ENCODE measurements at places on chromosomes 13 and 19.

GRCh38 chr19:41801792-41802211 lies 5.4 kb downstream of the CEACAM3 start:
- no peak for DNase-seq

GRCh38 chr19:43688059-43688701 lies 18.2 kb upstream of the PLAUR start:
- no peak for DNase-seq

GRCh38 chr19:6971366-6971765 lies 49.9 kb downstream of the MBD3L2B start:
- DNase-seq = no peak

DNA sequence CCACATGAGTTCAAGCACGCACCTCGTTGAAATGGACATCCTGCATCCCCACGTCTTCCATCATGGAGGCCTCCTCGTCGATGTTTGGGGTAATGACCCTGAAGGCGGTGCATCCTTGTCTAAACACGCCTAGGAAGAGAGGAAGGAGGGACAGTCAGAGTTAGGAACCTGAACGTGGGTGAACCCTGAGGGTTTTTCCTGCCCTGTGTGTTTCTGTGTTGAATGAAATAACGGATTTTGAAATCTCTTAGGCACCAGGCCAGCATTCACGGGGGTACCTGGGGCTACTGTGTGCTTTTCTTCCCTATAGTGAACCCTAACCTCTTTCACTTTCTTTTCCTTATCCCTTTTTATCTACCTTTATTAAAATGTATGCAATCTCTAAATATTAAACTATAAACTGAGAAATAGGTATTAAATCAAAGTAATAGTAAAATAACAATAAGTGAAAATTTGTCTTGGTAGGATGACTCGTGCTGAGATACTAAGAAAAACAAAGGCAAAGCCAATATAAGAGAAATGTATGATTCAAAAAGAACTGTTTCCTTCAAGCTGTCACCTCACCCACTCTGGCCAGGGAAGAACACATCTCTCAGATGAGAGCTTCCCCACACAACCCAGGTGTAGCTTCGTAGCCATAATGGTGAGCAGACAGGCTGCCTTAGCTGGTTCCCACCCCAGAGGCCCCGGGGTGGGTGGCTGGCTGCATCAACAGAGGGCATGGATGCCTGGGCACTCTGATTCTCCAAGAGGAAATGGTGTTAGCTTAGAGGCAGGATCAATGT lies 72.1 kb upstream of the SLC15A1 start:
- no peak for DNase-seq

GRCh38 chr13:23619068-23619855 lies 49.0 kb downstream of the TNFRSF19 start:
- DNase-seq = no peak

- DNase-seq = no peak
Measured at GRCh38 chr13:97300871-97301270, 78.7 kb downstream of the MBNL2 start.

DNA sequence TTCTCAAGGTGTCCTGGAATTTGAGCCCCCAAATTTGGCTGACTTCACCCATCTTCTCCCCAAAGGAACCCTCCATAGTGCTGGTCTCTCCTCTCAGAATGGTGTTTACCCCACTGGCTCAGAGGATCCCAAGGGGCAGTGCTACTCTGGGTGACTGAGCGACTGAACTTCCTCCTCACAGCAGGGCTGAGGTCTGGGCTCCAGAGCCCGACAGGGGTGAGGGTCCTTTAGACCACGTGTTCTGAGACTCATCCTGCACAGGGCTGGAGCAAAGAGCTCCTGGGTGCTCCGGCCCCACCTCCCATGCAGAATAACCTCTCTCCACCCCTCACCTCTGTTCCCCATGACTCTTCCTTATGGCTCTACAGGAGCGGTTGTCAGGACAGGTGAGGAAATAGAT lies 23.2 kb upstream of the CD33 start:
- no peak for DNase-seq

- no peak for DNase-seq
Measured at GRCh38 chr13:79384022-79384610, 21.9 kb downstream of the RBM26 start.
